ENCODE measurements at places on chromosomes 1 and 21. TPM values are rescaled to one million over a fixed set of nuclear protein-coding genes. Genes with fewer than 3 reads are reported as not detected.

Gene SLC45A1
- 4.1 TPM for polyA plus RNA-seq

Gene FCRL1
- polyA plus RNA-seq = not detected

Gene SWT1
- 2.6 TPM for polyA plus RNA-seq

Gene RAB3B
- not detected for polyA plus RNA-seq

Gene LDLRAD1
- polyA plus RNA-seq = not detected

Gene PGLYRP3
- not detected for polyA plus RNA-seq

Gene PPIAL4G
- polyA plus RNA-seq = not detected

Gene OMA1
- 33.9 TPM for polyA plus RNA-seq

Gene INKA2
- polyA plus RNA-seq = 6.8 TPM

Gene POFUT2
- polyA plus RNA-seq = 20.6 TPM

Gene CASZ1
- 44.9 TPM for polyA plus RNA-seq

Gene SYTL1
- 0.46 TPM for polyA plus RNA-seq

Gene DTL
- 0.35 TPM for polyA plus RNA-seq

Gene TSPAN1
- polyA plus RNA-seq = 1.3 TPM

Gene TGFBR3
- polyA plus RNA-seq = 6.6 TPM

Gene CAMK1G
- polyA plus RNA-seq = not detected

All from heart right ventricle (tissue), 16 donors.